ENCODE measurements at places on chromosomes 5 and 9.

GRCh38 chr5:41815261-41815660 lies 55.0 kb downstream of the OXCT1 start:
- DNase-seq: no peak

DNA sequence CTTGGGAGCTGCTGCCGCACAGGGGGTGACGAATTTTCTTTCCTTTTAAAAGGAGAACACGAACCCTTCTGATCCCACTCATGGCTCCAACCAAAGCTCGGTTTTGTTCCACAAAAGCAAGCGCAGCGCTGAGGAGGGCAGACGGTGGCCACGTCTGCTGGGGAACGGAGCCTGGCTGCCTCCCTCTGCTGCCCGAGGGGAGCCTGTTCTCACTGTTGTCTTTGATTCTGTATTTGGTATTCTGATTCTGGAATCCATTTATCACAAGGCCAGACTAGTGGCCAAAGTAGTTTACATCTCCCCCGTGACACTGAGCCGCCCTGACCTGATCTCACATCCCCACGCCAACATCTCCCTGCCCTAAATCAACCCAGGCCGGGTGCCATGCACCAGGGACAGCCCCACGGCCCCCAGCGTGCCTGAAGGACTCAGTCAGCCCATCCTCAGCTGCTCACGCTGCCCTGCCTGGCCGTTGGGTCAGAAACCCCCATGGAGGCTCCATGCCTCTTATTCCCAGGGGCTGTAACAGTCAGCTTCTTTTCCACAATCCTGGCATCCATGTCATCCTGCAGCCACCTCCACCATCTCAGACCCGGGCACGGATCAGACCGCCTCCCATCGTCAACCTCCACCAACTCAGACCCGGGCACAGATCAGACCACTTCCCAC lies 6.7 kb upstream of the NSMF start:
- DNase-seq: no peak

- DNase-seq: no peak
Observed at GRCh38 chr5:127586066-127586770, 62.7 kb upstream of the CTXN3 start.

GRCh38 chr9:128335161-128335560 lies 5.2 kb upstream of the SLC27A4 start:
- no peak for DNase-seq

DNA sequence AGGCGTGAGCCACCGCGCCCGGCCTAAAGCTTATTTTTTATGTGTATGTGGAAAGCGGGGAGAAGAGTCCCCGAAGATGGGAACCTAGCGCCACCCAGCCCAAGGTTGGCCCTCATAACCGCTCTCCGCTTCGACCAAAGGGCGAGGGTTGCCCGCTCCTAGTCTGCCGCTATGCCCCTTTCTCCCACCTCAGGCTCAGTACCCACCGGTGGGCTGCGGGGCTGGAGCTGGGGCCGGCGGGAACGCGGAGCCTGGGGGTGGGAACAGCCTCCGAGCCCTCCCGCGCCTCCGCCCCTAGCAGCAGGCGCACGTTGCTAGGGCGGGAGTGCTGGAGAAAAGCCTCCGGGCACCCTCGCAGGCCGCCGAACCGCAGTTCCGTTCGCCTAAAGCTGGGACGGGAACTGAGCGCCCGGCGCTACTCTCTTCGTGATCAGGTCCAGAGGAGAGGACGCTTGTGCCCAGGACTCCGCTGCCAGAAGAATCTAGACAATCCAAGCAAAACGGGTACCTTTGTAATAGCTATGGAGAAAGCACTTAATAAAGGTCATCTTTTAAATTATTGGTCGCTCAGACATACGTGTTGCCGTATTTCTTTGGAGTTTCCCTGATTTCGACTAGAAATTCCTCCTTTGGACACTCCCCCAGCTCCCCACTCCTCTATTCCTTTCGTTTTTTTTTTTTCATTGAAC lies at the start of gene WDR31:
TSS of gene WDR31 (minus strand) at position 265 of the 689 bp plus-strand sequence. CDS start 8,253 bp downstream, outside the sequence.
- peak; percentile 88 for DNase-seq

- no peak for DNase-seq
Observed at GRCh38 chr9:34793428-34793827, 83.5 kb upstream of the CCL21 start.

- DNase-seq: peak; percentile 74
Observed at GRCh38 chr9:127561491-127562278, 50.4 kb upstream of the STXBP1 start.

DNA sequence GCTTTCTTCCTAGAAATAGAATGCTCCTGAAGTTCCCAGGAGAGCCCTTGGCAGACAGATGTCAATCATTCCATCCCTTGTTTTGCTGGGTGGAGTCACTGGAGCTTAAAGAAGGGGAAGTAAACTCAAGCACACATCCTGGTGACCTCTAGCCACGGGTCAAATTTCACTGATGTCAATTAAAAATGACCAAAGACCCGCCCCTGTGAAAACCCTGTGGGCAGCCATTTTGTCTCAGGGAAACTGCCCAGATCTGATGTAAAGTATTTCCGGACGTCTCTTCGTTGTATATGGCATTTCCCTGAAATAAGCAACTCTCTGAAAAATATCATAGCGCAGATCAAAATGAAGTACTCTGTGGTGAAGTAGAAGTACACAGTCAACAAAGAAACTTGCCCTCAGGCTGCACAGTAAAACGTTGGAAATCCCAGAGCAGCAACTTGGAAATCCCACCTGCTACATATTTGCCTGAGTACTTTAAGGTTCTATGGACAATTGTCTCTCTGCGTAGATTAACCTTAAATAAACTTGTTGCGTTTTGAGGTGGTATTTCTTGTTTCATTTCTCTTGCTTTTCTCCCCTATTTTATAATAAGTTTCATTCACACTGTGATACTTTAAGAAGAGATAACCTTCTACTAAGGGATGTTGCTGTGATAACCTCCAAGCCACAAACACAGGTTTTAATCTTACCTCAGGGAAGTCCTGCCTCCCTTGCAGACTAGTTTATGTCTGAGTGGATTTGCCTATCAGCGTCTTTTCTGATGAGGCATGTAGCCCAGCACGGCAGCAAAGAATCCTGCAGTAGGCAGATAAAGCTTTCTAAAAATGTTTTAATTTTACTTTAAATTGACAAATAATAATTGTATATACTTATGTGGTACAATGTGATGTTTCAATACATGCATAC lies 60.9 kb upstream of the PIP5K1B start:
- DNase-seq: no peak

DNA sequence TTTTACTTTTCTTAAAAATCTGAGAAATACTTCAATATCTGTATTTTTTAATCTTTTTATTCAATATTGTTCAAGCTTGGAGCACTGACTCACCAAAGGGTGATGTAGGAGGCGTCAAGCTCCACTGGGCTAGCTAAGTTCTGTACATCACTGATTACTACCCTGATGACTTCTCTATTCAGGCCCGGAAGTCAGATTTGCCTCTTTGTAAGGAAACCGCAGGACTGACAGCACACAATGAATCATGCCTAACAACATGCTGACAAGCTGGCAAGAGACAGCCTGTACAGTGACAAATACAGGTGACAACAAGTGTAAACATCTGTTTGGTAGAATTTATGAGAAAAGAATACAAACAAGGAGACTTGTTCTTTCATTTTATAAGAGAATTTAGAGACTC lies 627.9 kb upstream of the RORB start:
- DNase-seq: no peak

GRCh38 chr5:16970826-16971225 lies 34.7 kb upstream of the MYO10 start:
- DNase-seq: no peak

DNA sequence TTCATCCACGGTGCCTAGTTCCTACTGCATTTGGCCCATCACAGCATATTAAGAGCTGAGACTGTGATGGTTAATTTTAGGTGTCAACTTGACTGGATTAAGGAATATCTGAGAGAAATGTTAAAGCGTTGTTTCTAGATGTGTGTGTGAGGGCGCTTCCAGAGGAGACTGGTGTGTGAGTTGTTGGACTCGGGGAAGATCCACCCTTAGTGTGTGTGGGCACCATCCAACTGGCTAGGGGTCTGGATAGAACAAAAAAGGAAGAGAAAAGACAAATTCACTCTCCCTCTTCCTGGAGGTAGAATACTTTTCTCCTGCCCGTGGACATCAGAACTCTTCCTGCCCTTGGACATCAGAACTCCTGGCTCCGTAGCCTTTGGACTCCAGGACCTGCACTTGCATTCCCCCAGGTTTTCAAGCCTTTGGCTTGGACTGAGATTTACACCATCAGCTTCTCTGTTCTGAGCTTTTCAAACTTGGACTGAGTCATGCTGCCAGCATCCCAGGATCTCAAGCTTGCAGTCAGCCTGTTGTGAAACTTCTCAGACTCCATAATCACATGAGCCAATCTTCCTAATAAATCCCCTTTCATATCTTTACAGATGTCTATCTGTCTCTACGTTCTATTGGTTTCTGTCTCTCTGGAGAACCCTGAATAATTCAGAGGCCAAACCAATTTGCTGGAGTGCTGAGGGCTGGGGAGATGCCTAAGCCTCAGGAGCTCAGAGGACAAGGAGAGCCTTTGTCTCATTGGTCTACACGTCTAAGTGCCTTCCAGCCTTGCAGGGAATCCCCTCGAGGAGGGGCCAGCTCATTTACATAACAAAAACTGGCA lies 164.5 kb downstream of the DCP2 start:
- DNase-seq: no peak

GRCh38 chr5:68942169-68942568 lies 151.6 kb upstream of the SLC30A5 start:
- DNase-seq: no peak

GRCh38 chr5:62312036-62312435 lies 6.0 kb downstream of the KIF2A start:
- no peak for DNase-seq

- DNase-seq: no peak
Observed at GRCh38 chr5:148561801-148562311, 92.5 kb downstream of the HTR4 start.

DNA sequence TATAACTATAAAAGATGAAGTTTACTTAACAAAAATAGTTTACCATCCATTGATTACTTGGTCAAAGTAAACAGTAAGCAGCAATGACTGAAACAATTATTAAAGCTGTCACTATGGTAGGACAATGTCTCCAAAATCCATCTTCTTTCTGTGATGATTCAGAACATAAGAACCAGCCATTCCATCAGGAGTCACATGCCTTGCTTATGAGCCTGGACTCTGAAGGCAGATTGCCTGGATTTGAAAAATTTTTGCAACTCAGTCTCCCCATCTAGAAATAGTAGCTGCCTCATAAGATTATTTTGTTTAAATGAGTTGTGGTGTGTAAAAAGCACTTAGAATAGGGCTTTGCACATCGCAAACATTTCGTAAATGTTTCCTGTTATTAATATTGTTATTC lies 136.2 kb downstream of the LIFR start:
- DNase-seq: no peak

- no peak for DNase-seq
Observed at GRCh38 chr5:81161012-81161601, 72.0 kb upstream of the CKMT2 start.

- DNase-seq: peak; percentile 80
Observed at GRCh38 chr9:136267261-136268111, 21.9 kb upstream of the QSOX2 start.

DNA sequence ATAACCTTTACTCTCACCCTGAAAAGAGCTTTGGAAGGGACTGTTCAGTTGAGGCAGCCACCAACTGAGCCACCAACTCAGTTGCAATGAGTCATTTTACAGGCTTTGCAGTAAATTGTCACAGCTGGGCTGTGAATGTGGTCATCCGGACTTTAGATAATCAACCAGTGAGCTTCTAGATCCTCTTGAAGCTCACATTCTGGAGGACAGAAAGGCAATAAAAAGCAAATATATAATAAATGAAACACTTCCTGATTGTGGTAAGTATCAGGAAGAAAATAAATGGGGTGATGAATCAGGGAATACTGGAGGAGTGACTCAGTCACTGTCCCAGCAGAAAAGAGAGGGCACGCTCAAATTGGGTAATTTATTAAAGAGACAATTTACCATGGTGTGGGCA lies 13.2 kb upstream of the C5orf58 start:
- no peak for DNase-seq

DNA sequence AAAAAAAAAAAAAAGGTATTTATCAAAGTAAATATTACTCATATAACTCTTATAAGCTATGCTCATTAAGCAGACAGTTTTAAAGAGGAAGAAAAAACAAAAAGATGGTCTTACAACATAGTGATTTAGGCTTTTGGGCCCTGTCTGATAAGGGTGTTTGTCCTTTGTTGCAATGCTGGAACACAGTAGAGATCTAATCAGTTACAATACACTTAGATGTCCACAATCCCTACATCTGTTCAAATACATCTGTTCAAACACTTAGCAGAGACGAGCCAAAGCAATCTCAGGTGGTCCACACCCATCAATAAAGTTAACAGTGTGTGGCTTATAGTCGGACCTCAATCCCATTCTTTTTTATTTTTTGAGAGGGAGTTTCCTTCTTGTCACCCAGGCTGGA lies 11.0 kb downstream of the PRXL2C start:
- no peak for DNase-seq

DNA sequence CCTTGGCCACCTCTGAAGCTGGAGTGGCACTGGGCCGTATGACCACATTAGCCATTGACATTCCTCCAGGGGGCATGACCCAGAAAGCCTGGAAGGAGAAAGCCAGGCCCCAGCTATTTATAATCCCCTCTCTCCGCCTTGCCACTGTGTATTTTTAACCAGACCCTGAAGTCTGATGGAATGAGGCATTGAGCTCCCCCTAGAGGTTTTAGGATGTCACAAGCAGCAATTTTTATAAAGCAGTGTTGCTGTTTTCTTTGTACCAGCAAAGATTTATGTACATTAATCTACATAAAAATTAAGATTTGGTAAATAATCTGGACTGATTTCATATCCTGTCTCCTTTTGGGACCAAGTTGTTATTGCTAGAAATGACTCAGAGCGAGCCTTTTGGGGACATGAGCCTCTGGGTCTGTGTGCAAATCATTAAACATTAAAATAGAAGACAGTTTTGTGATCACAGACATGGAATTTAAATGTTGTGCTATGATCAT lies 127.1 kb downstream of the TRIO start:
- DNase-seq: no peak

GRCh38 chr9:79430619-79431018 lies 141.1 kb upstream of the TLE4 start:
- no peak for DNase-seq

DNA sequence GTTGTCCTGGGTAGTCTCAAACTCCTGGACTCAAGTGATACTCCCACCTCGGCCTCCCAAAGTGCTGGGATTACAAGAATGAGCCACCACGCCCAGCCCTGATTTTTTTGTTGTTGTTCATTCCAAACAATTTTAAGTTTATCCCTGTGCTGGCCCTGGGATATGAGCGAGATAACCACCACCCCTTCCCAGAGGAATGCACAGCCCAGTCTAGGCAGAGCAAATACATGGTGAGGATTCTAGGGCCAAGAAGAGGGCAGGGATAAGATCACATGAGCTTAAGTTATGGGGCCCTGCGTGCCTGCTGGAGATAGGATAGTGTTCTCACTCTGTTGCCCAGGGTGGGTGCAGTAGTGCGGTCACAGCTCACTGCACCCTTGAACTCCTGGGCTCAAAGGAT lies 21.0 kb upstream of the TOR1B start:
- no peak for DNase-seq

DNA sequence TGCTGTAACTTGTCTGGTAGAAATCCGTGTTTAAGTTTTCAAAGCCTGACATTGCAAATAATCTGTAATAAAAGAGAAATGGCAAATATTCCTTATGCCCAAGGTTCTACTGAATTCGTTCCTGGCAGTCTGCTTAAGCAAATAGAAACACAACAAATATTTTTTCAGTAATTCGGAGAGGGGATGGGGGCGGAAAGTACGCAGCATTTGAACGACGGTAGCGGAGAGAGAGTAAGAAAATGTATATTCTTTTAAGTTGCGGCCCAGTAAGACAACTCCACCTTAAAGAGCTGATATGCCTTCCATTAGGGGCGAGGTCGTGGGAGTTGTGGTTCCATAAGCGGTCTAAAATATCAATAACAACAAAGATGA lies 569 bp downstream of the YIPF5 start:
- no peak for DNase-seq

- no peak for DNase-seq
Observed at GRCh38 chr5:141382469-141383294, at the start of gene PCDHGA7. TSS of gene PCDHGA7 (plus strand) at chr5:141382742. CDS start at chr5:141382900, 158 bp downstream.

All from left ventricle myocardium inferior (tissue), 1 donor.